Epithelial cell of prostate (primary cell): ENCODE measurements at places on chromosomes 7 and 10.

DNA sequence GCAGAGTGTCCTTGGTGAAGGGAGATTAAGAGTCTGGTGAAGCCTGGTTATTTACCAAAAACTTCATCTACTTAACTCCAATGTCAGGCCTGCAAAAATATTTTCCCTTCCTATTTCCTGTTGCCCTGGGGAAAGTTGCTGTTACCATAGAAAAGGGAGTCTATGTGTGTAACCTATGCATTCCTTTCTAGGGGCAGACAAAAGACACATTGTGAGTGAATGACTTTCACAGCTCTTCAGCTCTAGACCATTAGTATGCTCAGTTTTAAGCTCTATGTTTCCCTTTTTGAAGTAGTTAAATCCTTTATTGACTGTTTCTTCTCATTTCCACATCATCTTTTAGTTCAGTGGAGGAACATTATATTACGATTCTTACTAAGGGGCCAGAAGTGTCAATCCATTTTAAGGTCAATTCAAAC, 45.6 kb upstream of the SGCE start:
- no peak for DNase-seq

DNA sequence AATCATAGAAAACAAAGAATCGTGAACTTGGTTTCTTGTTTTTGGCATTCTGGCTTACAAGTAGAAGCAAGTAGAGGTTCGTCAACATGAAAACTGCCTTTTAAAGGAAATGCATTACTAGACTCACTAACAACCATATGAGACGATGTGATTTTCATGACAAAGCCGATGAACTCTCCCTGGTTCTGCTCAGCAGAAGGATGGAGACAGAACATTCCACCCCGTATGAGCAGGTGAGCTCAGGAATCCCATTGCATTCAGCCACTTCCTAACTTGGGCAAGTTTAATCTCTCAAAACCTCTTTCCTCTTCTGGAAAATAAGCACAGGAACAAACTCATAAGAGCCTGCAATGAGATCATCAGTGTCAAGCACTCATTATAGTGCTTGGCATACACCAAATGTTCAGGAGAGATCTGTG, 57.4 kb upstream of the SVIL start:
- DNase-seq, result peak; percentile 27

DNA sequence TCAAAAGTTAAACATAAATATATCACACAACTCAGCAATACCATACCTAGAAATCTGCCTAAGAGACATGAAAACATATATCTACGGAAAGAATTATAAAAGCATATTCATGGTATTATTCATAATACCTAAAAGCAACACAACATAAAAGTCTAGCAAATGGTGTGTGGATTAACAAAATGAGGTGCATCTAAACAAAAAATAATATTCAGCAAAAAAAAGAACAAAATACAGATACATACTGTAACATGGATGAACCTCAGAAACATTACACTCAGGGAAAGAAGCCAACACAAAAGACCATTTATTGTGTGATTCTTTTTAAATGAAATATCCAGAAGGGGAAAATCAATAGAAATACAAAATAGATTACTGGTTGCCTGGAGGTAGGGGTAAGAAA, 155.0 kb downstream of the IMMP2L start:
- no peak for DNase-seq

GRCh38 chr7:88184848-88185304, 35.0 kb downstream of the SRI start:
- peak; percentile 43 for DNase-seq

DNA sequence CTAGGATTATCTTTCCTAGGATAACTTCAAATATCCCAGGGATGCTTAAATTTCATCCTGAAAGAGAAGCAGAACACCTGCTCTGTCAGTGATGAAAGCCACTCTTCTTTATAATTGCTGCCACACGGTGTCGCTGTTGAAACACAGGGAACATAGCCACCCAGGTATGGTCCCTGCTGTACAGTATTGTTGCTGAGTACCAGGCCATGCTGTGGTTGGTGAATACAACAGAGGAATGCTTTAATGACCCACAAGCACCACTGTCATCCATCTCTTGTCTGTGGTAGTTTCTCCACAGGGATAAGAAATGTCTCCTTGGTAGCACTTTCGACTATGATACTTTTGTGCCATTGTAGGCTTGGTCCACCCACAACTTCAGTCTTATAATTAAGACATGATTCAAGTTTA, 70.6 kb upstream of the STARD3NL start:
- peak; percentile 6 for DNase-seq

DNA sequence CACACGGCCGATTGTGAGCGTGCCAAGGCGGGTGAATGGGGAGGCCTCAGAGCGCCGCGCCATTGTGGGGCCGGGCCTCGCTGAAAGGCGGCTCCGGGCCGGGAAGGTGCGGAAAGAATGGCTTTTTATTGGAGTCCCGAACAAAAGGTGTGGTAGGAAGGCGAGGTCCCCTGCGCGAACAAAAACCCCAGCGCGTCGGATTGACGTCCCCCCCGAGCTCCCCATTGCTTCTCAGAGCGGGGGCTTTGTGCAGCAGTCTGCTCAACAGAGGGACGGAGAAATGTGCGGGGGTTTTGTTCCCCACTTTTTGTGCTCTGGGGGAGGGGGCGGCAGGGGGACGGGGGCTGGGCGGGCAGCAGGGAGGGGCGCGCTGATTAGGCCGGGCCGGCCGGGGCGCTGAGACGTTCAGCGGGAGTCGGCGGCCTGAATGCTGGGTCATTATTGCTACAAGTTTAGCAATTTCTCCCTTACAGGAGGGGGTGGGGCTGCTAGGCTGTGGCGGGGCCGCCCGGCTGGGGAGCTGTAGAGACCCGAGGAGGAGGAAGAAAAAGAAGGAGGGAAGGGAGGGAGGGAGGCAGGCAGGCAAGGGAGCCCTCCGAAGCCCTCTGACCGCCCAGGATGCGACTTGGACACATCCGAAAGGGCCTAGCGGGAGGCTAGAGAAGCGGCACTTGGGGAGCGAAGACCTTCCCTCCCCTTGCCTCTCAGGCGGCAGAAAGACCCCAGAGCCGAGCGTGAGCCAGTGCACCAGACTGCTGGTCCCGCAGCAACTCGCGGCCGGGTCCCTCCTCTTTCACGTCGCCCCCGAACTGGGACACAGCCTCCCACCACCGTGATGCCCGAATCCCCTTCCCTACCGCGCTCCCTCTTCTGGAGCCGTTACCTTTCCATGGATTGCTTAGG, 4.6 kb downstream of the NKX2-3 start:
- no peak for DNase-seq

DNA sequence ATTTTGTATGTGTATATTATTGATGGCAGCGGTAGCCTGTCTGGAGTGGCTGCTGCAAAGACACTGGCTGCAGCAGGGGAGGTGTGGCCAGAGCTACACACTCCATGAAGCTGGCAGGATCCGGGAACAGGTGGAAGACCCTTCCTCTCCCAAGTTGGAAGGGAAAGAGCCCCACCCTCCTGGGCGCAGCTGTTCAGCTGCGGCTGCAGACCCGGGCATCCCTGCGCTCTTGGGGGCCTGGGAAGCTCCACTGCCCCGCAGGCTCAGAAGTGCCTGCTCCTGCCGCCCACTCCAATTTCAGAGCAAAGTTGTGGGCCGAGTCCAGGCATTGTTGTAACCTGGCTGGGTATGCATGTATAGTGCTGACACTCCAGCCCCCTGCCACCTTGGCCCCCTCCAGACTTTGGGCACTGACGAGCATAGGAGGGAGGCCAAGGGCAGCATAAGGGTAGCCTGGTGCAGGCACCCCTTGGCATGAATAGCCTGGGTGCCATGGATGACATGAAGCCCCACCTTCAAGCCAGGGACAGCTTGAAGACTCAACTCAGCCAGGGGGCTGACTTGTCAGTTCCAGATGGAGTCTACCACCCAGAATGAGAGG, 90.7 kb upstream of the TMEM168 start:
- DNase-seq, result no peak

GRCh38 chr7:127230192-127230925, 22.4 kb downstream of the GRM8 start:
- no peak for DNase-seq

DNA sequence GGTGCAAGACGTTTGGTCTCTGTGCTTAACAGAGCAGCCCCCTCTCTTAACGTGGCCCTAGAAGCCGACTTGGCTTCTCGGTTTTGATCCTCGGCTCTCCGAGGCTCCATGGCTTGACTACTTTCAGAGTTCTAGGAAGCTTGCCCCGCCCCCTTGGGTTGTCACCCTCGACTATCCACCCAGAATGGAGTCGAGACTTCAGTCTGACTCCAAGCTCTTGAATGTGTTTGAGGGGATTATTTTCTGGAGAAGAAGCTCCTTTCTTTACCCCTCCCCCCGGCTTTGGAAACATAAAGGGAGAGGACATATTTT, 448 bp downstream of the SEC24C start:
- no peak for DNase-seq

DNA sequence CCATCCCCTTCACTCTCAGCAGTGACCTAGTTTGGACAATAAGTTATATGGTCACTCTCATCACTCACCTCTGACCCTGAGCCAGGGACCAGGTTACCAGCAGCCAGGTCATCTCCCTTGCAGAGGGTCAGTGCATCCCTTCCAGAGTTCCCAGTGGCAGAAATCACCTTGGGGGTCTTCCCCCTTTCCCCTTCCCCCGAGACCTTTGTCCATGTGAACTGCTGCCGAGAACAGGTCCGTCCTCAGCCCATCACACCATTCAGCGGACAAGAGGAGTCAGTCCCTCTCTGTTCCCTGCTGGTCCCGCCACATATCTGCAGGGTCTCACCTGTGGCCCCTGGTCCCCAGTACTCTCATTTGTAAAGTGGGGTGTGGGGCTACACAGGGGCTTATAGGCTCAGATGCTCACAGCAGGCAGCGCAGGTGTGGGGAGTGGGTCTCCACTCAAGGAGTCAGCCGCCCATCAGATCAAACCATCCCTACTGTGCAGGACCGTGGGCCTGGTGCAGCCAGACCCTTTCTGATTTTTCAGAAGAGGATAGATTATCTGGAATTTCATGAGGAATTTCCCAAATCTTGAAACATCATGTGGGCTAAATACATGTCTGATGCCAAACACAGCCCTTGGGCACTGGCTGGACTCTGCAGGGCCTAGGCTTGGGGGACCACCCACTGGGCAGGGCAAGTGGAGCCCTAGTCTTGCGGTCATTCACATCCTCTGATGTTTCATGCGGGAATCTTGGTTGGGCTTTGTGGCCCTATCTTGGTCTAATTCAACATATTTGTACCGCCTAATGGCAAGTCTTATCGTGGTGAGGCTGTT, 6.5 kb downstream of the DEPP1 start:
- no peak for DNase-seq

- no peak for DNase-seq
Observed at GRCh38 chr7:80275192-80275605, 140.6 kb downstream of the GNAI1 start.

DNA sequence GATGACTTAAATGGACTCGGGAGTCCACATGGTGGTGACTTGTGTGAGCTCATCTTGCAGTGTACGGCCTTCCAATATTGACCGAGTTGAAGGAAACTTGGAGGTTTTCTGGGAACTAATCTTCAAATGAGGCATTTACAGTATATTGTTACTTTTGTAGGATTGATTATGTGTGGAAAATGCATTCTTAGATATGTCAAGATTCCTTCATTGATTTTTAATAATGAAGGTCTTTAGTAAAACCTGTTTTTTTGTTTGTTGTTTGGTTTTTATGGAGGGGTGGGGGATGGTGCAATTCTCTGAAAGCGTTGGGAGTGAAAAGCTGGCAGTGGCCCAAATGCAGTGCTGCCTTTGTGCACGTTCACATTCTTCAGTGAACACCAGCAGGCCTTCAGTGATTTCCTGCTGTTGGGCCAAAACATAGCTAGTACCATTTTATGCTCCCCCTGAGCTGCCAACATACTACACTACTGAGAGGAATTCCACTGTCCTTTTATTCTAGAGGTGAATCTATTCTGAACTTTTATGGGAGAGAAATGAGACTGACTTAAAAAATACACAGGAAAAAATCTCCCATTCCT, 50.4 kb downstream of the CCNY start:
- DNase-seq, result no peak

DNA sequence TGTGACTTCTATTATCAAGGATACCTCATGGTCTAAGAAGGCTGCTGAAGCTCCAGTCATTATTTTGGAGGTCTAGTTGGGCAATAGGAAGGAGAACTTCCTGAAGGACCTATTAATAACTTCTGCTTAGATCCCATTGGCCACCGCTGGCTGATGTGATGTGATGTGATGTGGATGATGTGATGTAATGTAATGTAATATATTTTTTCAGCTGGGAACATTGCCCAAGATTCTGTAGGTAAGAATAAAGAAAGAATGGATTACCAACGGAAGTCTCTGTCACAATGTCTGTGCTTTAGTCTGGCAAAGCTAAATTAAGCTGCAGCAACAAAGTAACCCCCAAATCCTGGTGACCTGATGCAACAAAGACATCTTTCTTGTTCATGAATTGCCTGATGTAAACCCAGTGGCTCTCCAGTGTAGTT, 233.7 kb downstream of the PTEN start:
- no peak for DNase-seq

DNA sequence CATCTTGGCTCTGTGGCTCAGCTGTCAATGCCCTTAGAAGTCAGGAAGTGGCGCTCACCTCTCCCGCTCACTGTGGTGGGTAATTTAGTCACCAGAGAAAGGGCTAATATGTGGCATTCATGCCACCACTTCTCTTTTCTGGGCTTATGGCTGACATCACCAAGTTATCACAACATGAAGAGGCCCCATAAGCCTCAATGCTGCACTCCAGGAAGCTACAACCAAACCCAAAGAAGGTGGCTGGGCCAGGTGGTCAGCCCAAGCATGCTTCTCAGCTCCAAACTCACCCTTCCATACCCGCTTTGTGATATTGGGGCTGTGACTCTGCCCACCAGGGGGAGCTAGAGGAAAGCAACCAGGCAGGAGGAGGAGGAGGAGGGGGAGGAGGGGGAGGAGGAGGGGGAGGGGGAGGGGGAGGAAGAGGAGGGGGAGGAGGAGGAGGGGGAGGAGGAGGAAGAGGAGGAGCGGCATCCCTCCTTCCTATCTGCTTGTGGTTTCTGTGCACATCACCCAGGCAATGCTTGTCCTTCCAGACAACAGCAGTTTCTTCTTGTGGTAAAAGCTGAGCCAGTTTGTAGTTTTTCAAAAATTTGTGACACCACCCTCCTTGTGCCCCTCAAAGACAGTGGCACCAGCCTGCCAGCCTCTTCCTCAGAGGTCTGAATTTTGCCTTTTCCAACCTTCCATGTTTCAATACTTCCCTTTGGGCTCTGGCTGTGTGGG, 42.1 kb downstream of the CYP26A1 start:
- no peak for DNase-seq

- DNase-seq, result no peak
Observed at GRCh38 chr7:136717910-136718557, 150.4 kb upstream of the CHRM2 start.

GRCh38 chr10:86599729-86600128, 54.6 kb upstream of the OPN4 start:
- no peak for DNase-seq

DNA sequence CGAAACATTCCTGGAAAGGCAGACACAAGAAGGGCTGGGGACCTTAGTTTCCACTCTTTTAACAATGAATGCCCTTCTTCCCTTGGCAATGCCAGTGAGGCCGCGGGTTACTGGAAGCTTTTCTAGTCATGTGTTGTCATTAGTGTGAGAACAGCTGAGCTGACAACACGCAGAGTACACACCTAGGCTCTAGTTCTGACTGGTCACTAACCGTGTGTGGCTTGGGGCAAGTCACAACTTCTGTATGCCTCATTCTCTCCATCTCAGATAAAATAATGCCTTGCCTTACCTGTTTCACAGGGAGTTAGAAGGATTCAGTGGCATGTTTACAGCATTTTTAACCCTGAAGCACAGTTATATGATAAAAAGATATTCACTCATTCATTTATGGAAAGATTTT, 31.7 kb downstream of the FBH1 start:
- no peak for DNase-seq

- no peak for DNase-seq
Observed at GRCh38 chr7:155469311-155470185, 11.6 kb downstream of the EN2 start.

- DNase-seq, result no peak
Observed at GRCh38 chr10:70974351-70974901, 86.1 kb upstream of the PCBD1 start.
